ENCODE measurements at places on chromosomes 11 and 22. TPM values are rescaled to one million over a fixed set of nuclear protein-coding genes. Genes with fewer than 3 reads are reported as not detected.

- no peak for DNase-seq
Measured at GRCh38 chr22:46537946-46538813, 760 bp upstream of the CELSR1 start.

Gene CCDC117
- 18.1 TPM for total RNA-seq

Gene KCNJ11
- total RNA-seq, result 0.67 TPM

- DNase-seq, result no peak
Measured at GRCh38 chr11:81874635-81875034, 859.0 kb downstream of the FAM181B start.

Gene RFPL2
- not detected for total RNA-seq

Gene IRAG1
- total RNA-seq, result 0.21 TPM

Gene ARHGEF17
- 43.2 TPM for total RNA-seq

Gene IGLL1
- total RNA-seq, result not detected

DNA sequence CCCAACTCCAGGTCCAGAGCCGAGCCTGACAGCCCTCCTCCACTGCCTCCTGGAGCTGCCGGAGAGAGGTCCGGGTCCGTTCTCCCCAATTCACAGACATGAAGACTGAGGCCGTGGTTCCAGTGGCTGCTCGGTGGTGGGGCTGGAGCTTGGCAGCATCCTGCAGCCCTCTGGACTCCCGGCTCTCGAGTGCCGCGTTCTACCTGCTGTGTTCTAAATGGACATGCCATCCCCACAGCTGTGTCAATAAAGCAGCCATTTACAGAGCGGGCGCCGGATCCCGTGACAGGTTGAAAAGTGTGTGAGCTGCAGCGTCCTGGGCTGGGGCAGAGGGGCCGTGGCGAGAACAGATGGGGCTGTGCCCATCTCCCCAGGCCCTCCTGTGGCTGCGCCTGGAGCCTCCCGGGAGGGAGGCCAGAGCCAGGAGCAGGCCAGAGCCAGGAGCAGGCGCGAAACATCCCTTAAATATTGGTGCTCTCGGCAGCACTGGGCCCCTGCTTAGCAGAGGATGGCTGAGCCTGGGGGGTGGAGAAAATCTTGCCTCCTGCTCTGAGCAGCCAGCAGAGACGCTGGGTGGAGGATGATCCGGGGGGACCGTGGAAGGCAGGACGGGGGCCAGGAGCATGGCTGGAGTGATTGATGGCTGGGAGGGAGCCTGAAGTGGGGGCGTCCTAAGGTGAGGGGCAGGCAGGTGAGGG, 46.2 kb downstream of the FLRT1 start:
- no peak for DNase-seq

GRCh38 chr11:16612566-16613261, 125.7 kb upstream of the C11orf58 start:
- DNase-seq, result no peak

- no peak for DNase-seq
Measured at GRCh38 chr22:18078329-18079041, 695 bp downstream of the PEX26 start.

Gene TESMIN
- total RNA-seq, result 47.6 TPM

DNA sequence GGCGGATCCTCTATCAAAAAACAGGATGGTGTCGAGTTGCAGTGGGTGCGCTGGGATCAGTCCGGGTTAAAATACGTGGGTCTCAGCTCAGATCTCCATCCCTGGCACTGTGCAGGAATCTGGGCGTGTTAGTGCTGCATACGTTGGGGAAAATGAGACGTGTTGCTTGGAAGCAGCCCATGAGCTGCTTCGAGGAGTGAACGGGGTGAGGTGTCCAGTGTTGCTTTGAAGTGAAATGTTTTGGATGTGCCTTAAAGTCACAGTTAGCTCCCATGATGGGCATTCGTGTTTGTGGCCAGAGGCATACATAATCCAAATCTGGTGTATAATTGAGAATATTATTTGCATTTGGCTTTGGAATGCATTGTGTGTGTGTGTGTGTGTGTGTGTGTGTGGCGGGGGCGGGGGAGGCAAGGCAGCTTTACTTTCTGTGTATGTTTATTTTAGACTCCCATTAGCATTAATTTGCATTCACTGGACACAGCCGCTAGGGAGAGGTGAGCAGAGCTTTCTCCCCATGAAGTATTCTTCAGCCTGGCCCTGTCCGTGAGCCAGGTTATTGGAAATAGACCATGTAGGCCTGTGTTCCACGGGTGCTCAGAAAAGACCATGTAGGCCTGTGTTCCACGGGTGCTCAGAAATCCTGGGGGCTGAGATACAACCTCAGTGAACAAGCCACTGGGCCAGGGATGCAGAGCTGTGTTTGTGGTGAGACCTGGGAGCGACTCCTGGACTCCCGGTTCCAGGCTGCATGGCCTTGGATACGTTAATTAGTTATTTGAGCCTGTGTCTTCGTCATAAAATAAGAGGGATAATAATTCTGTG, 134.6 kb downstream of the ST3GAL4 start:
- DNase-seq, result no peak
